Activated CD4-positive, alpha-beta T cell treated with anti-CD3 and anti-CD28 coated beads, Interleukin-2, Interleukin-6, amounts not matched to agents 100 ng/mL and 50 ng/mL, durations not matched to agents 16 hours and 8 hours (primary cell): ENCODE measurements at places on chromosomes 3 and 15.
A peak's percentile ranks its signal among the peaks of the same experiment; 100 is the strongest.

- DNase-seq, result no peak
These were observed 798.4 kb downstream of the TUSC7 start for GRCh38 chr3:117507958-117508357.

GRCh38 chr3:101255441-101255840 lies 64.9 kb downstream of the IMPG2 start:
- no peak for DNase-seq

GRCh38 chr3:95655363-95655986 lies 1158.9 kb upstream of the EPHA6 start:
- DNase-seq, result no peak

DNA sequence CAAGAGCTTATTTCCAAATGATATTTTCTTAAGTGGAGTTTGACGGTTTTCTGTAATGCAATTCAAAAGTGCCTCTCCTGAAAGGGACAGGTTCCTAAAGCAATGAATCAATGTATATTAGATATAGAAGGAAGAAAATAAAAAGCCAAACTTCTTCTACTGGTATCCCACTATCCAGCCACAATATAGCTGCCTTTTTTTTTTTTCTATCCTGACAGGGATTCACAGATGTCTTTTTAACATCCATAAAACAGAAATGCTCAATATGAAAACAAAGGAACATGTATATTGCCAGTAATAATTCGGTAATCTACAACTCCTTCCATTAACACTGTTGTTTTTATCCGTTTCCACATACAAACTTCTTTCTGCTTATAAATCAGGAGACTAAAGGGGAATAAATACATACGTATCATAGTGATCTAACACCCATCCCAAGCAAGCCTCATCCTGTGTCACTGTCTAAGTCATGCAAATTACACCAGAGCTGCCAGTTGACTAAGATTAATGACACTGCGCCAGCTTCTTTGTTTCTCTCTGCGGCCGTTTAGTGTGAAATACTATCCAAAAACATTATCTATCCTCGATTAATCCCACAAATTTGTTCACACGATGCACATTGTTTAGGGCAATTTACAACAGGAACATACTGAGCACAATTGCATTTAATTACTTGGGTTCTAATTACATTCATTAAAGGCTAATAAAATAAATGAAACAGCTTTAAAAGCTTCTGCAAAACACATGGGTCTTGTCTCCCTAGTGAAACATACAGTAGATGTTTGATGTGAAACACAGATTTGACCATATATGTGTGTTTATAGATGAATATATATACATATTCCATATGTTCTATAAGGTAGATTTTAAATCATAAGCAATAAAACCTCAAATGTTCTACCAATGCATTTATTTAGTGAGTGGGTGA lies 51.9 kb upstream of the CDIN1 start:
- no peak for DNase-seq

DNA sequence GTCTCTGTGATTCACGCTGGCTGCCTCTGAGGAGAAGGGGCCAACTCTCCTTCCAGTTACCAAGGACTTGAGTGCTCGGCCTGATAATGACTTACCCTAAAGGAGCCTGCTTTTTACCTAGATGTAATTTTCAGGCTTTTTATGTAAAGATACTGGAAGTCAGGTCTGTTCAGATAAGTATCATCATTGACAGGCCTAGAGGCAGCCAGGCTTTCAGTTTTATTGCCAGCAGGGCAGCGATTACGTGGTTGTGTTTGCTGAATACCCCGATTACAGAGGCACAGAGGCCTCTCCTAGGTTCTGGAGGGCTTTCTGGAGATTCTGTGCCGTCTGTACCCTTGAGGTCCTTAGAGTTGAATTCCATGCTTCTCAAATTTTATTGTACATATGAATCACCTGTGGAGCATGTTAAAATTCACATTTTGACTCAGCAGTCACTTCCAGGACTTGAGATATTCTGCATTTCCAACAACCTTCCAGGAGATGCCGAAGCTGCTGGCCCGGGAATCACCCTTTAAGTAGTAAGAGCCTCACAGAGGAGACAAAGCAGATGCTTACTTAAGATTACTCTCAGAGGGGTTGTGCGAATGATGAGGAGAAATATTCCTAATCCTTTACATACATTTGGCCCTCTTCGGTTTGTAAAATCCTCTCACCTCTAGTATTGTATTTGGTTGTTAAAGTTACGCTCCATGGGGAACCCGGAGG lies 160.1 kb upstream of the BHLHE40 start:
- DNase-seq, result no peak

DNA sequence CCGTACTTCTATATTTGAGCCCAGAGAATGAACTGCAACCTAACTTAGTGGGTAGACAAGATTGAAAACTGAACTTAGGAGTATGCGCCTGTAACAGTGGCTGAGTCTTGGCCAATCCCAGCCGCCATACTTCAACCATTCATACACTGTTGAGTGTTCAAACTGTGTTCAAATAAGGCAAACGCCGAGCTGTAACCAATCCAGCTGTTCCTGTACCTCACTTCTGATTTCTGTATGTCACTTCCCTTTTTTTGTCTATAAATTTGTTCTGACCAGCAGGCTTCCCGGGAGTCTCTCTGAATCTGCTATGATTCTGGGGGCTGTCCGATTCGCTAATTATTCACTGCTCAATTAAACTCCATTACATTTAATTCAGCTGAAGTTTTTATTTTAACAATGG lies 58.6 kb upstream of the TPM1 start:
- DNase-seq, result no peak

DNA sequence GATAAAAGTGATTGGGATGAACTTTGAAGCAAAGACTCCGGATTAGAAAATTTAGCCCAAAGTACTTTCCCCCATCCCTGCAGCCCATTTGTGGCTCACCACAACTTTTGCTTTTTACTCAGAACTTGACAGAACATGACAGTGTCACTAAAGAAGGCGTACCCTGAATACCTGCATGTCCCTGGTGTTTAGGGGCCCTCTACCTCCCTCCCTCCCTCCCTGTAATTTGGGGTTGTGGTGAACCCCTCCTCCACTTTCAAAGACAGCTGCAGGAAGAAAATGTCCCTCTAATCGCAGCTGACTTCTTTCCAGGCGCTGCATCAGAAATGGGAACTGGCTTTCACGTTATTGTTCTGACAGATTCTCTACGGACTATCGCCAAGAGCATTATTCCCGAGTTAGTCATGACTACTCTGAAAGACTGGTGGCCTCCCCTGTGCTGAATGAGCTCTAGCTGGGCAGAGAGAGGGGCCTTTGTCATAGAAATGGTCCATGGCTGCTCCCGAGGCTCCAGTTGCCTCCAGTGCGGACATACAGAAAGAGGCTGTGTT lies 93.2 kb upstream of the ARHGEF3 start:
- peak; percentile 61 for DNase-seq

DNA sequence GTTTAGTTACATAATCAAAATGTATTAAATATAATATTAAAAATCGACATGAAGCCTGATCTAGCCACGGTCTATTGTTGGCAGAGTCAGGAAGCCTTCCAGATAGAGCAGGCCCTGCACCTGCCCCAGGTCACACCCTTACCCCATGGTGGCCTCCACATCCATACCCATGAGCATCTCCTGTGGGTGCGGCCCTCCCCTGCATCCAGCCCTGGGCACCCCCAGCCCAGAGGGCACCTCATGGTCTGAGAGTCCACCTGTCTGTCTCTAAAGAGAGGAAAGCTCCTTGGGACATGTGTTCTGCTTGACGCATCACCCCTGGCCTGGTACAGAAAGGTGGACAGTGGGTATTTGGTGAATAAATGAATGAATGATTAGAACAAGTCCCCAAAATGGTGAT lies 37.2 kb upstream of the CSPG4 start:
- no peak for DNase-seq

DNA sequence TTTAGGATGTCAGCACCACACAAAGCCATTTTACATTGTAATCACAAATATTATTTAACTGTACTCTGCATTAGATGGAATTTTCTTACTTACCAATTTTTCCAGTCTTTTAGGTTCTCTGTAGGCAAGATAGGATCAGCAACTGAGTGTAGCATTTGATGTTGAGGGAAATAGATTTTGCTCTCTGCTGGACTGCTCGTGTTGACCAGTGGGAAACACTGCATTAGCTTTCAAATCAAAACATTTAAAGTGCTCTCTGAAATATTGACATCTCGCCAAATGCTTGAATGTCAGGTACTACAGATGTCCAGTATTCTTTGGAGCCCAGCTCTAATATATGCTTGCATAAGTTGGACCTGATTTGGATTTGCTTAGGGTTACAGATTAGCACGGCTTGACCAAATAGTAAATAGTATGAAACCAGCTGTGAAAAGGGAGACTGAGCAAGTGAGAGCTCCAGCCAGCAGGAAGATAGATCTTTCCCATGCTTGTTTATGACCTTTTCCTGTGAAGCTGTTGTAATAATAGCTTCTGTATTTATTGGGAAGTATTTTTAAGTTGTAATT lies 29.5 kb downstream of the P2RY14 start:
- no peak for DNase-seq

DNA sequence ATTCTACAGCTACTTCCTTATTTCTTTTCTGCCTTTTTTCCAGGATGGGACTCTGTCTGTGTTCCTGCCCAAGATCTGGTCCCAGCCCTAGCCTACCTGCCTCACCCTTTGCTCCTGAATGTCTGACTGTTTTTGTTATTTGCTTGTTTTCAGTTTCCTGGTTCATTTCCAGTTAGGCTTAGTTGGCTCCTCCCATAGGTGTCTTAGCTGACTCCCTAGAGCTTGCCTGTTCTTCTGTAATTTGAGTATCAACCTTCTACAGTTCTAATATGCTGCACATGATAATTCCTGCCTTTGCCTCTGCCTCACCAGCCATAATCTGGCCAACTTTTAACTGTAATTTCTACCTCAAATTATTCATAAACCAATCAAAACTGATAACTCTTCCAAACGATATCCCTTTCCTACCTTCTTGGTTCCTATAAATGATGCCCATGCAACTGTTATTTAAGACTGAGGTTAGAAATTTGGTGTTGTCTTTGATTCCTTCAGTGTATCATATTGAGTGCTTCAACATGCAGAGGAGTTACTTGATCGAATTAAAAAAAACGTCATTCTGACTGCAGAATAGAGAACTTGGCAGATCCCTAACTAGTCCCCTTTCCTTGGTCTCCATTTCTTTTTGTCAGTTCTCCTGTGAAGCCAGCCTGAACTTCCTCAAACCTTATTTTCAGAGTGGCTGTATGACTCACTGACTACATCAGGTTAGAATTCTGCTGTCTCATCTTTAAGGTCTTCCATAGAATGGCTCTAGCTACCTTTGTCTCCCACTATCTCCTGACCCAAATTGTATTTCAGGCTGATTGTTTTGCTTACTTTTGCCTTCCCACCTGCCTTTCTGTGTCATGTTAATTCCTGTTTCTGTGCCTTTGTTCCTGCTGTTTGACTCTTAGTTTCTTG lies 8.4 kb downstream of the GOLM2 start:
- DNase-seq, result peak; percentile 7

DNA sequence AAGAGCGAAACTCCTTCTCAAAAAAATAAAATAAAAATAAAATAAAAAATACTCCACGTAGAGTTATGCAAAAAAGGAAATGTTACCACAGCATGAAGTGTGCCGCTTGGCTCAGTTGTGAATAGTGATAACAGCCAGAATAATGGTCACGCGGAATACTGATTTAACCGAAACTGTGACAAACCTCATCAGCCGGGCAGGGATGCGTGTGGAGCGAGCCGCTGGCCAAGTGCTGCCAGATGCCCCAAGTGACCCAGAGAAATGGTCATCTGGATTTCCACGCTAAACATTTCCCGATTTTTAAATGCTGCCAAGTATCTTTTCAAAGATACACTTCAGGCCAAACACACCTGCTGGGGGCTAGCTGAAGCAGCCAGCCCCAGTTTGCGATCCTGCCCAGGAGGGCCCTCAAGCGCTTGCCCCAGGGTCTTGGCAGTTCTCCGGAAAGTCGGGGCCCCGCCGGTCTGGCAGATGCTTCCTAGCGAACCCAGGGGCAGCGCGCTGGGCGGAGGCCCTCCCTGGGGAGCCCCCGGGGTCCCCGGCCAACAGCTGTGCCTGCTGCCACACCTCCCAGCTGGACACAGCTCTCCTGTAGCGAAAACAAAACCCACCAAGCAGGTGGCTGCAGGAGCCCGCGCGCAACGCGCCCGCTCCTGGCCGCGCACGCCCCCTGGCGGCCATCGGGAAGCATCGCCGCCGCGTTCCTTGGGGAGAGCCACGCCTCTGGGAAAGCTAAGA lies 35.1 kb downstream of the CMTM6 start:
- DNase-seq, result peak; percentile 78
